CD4-positive, alpha-beta T cell treated with Interleukin-12 subunit alpha and Interleukin-12 subunit beta, for 1 hour (primary cell): ENCODE measurements at places on chromosomes 1 and 21.
A peak's percentile ranks its signal among the peaks of the same experiment; 100 is the strongest.

DNA sequence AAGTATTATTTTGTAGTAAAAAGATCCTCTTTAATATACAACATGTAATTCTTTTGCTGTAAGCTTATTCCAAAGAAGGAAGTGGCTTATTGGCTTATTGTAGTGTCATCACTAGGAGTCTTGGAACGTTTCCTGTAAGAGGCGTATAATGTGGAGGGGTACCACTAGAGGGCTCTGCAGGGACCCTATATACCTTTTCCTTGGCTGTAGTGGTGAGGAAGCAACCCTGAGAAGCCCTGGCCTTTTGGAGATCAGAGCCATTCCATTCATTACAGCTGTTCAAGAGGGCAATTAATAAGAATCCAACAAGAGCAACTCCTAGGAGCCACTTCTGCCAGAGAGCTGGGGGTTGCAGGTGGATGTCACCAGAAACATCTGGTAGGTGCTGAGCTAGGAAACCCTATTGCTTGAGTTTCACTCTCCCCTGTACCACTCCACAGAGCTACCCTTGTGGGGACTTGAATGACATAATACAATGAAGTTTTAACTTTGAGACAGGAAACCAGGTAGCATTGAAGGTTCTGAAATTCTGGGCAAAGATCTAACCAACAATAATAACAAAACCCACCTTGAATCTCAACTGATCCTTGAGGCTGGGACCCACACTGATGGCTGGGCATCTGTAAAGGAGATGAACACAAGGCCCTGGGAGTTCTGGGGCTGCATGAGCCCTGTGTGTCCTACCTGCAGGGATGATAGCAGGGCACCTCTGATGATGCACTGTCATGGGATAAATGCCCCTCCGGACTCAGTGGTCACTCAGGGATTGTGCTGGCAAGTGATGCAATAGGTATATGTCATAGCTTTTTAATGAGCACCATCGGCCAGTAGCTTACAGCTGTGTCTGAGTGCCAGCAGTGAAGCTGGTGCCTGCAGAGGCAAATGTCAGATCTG lies 160.2 kb upstream of the COA6 start:
- DNase-seq = no peak

GRCh38 chr1:242002510-242002909 lies 3.6 kb upstream of the MAP1LC3C start:
- DNase-seq = no peak

- no peak for DNase-seq
These were observed 52.4 kb upstream of the H6PD start for GRCh38 chr1:9181990-9182783.

DNA sequence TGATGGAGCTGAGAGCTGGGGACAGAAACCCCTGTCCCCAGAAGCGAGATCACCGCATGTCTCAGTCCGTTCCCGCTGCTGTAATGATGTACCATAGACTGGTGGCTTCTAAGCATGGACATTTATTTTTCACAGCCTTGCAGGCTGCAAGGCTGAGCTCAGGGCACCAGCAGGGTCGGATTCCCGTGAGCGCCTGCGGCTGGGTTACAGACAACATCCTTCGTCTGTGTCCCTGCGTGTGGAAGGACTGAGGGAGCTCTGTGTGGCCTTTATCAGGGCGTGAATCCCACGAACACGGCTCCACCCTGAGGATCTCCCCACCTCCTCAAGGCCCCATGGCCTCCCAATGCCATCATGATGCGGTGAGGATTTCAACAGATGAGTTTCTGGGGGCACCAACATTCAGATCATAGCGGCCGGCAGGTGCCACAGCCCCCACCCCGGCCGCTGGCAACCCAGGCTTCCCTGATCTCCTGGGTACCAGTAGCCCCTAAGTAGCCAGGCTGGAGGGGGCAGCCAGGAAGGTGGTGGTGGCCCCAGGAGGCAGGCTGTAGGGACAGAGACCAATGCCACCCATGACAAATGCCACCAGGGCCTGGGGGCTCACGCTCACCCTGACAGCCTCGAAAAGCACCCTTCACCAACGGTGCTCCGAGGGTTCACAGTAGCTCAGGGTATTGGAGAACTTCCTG lies 104.4 kb downstream of the CRYAA start:
- no peak for DNase-seq

GRCh38 chr1:187270256-187270655 lies 441.5 kb downstream of the PLA2G4A start:
- no peak for DNase-seq

DNA sequence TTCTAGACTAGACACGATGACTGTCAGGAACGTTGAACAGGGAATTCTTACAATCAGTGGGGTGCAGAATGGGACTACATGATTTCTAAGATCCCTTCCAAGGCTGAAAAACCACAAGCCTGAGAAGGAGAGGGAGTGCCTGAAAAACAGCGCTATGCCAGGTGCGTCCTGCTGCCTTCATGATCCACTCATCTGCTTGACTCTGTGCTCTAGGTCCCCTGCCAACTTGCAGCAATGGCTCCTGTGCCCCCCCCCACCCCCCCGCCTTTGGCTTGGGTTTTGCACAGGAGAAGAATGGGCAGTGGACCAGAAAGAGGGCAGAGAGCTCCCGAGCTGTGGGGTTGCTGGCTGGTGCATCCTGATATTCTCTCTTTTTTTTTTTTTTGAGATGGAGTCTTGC lies 5.9 kb downstream of the SLC2A7 start:
- DNase-seq = no peak

DNA sequence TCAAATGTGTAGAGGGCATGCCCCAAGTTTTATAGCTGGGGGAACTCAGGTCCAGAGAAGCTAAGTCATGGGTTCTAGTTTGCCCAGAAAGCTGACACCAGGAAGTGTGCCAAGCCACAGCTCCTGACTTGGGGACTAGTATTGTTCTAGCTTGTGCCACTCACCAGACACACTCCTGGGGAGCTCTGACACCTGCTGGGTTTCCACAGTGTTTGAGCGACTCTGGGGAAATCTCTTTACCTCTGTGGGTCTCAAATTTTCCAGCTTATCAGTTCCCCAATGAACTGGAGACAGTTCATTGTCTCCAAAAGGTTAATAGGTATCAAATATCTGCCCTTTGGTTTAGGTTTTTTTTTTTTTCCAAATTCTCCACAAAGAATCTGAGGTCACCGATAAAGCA lies 4.2 kb downstream of the KISS1 start:
- no peak for DNase-seq

GRCh38 chr1:16139473-16139962 lies 16.4 kb downstream of the EPHA2 start:
- no peak for DNase-seq

DNA sequence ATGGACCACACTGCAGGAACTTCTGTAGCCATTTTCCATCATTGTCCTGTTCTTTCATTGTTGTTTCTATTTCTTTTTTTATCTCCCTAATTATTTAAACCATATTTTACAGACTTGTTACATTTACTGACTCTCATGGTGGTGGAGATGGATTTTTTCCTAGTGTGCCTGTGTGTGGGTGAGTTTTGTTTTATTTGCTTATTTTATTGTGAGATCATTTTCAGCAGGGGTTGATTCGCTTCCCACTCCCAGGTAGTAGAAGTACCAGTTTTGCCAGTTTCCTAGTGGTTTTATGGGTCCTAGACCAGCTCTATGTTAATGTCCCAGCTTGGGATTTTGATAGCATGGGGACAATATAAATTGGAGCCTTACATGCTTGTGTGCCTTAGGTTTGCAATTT lies 80.0 kb upstream of the BACH1 start:
- DNase-seq = no peak

- DNase-seq = no peak
These were observed 6.8 kb upstream of the CDC42 start for GRCh38 chr1:22045604-22046228.

- no peak for DNase-seq
These were observed 19.2 kb downstream of the S100A7 start for GRCh38 chr1:153441238-153441755.

- no peak for DNase-seq
These were observed 20.9 kb upstream of the RNF223 start for GRCh38 chr1:1094981-1095380.

- DNase-seq = no peak
These were observed 48.4 kb downstream of the SLC37A1 start for GRCh38 chr21:42561762-42562650.

DNA sequence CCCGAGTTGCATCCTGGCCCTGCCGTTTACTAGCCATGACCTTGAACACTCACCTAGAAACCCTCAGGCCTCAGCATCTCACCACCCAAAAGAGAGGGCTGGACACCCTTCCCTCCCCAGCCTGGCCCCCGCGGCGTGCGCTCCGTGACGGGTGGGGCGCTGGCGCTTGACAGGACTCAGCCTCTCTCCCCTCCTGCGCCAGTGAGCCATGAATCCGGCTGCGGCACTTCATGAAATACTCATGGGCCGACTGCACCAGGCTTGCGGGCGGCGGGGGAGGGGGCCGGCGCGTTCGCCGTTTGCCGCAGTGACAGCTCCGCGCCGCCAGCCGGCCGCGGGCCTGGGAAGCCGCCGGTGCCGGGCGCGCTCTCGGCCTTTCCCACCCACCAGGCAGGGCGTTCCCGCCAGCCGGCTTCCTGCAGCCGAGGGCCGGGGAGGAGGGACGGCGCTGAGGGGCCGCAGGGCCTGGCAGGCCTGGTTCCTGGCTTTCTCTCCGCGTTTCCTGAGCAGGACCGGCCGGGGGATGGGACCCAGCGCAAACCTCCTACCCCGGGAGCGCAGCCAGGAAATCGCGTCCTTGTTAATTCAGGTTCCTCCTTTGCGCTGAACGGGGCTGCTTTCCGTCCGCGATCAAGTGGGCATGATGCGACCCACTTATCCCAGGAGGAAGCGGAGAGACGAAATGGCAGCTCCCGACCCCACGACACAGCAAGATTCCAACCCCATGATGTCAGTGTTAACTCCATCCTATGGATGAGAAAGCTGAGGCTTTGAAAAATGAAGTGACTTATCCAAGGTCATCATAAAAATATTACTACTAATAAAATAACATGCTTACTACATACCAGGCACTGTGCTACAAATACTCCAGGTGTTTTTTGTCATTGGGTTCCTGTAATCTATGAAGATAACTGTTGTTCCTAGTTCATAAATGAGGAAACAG lies 9.1 kb upstream of the LUZP1 start:
- peak; percentile 52 for DNase-seq

GRCh38 chr1:93818570-93818959 lies 60.4 kb downstream of the DNTTIP2 start:
- DNase-seq = no peak

DNA sequence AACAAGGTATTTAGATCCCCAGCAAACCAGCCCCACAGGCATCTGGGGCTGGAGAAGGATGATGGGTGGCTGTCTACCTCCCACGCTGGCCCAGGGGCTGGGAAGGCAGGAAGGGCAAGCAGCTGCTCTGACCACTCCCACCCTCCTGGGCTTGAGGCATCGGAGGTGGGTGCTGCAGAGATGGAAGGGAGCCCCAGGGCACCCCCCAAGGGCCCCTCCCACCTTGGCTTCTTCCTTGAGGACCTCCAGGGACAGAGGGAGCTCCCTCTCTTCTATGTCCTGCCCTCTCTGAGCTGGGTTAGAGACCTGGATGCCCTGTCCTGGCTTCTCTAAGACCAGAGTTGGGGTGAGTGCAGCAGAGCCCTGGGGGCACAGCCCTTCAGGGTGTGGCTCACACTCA lies 3.1 kb downstream of the CD52 start:
- no peak for DNase-seq

DNA sequence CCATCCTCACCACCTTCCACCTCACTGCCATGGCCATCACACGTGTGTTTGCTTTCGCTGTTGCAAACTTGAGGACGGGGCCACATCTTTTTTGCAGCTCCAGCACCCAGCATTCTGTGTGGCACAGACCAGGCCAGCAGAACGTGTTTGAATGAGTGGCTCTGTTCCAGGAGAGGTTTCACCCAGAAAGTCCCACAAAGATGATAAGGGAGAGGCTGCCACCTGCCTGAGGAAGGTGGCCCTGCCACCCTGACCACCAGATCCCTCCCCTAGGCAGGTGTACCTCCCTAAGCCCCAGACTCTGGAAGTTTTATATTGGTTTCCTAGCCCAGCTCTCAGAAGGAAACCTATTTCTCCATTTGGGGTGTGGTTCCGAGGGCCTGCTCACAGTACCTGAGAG lies 252.1 kb downstream of the KAZN start:
- no peak for DNase-seq

DNA sequence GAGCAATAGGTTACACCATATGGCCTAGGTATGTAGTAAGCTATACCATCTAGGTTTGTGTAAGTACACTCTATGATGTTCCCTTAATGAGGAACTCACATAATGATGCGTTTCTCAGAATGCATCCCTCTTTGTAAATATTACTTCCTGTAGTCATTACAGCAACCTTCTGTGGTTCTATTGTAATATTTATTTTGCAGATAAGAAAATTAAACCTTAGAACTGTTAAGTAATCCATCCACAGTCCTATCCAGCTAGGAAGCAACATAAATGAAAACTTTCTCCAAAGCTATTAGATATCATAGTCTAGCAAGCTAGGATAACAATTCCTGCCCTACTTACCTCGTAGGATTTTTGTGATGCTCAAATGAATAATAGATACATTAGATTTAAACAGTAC lies 88.7 kb downstream of the WLS start:
- DNase-seq = no peak

- no peak for DNase-seq
These were observed 65.1 kb upstream of the JUN start for GRCh38 chr1:58848818-58849411.

DNA sequence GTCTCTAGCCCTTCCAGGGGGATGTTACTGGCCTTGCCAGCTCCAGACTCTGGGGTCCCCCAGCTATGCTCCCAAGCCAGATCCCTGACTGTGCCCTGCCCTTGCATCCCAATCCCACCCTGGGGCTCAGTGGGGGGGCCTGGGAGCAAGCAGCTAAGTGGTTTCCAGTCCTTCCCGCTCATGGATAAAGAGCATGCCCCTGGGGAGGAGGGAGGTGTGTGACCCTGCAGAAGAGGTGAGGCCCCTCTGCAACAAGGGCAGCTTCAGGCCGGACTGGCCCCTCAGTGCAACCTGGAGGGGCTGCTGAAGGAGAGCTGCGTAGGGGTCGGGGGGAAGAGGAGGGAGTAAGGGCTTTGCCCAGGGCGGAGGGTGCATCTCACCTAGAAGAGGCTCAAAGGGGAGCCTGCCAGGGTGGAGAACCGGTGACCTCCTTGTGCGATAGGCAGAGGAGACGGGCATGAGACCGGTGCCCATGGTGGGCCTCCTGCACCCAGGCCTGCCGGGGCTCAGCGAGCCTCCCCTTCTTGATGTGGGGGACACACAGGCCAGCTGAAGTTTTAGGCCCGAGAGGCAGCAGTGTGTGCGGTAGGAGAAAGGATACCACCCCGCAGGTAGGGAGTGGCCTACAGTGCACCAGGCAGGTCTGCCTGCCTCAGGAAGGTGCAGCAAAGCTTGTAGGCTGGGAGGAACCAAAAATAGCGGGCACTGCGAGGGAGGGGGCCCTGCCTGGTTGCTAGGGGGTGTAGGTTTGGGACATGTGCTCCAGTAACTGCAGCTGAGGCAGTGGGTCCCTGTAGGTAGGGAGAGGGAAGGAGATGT lies 3.1 kb downstream of the OBSCN start:
- DNase-seq = no peak

- no peak for DNase-seq
These were observed 10.2 kb downstream of the AADACL4 start for GRCh38 chr1:12654004-12654567.

DNA sequence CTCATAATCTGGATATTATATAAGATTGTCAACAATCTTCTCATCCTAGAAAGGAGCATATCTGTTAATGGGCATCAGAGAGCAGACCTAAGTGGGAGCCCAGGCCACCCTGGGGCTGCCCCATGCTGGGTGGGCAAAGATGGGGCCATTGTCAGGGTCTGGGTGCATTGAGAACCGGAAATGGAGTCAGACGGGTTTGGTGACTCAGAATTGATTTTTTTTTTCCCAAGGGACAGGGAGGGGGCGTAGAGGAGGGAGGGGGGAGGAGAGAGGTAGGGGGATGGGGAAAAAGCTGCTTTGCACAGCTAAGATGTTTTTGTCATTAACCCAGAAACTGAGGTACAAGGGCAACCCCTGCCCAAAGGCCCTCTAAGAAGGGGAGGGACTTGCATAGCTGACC lies 1.3 kb downstream of the ATXN7L2 start:
- no peak for DNase-seq
